CD14-positive monocyte (primary cell): ENCODE measurements at places on chromosomes 2 and 18. TPM values are rescaled to one million over a fixed set of nuclear protein-coding genes. Genes with fewer than 3 reads are reported as not detected.

- DNase-seq = no peak
Observed at GRCh38 chr18:43869451-43870008, 592.2 kb upstream of the SYT4 start.

GRCh38 chr2:239315308-239315707 is 85.5 kb downstream of the HDAC4 start:
- no peak for DNase-seq

- no peak for DNase-seq
Observed at GRCh38 chr2:19933351-19933981, 31.7 kb upstream of the TTC32 start.

DNA sequence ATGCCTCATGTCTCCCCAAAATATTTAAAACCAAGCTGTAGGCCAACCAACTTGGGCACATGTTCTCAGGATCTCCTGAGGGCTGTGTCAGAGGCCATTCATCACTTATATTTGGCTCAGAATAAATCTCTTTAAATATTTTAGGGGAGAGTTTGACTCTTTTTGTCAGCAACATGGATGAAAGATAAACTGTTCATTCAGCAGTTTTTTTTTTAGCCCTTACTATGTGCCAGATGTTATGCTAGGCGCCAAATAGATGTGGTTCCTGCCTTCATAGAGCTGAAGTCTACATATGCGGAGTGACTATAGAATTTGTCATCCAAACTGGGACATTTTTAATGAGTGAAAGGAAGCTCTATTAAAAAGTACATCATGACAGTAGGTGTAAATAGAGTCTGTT is 42.5 kb upstream of the TWSG1 start:
- DNase-seq = no peak

Gene OTOS
- not detected in 2 replicates for polyA plus RNA-seq
